A549 treated with DMSO at 1 μM for 4 hours (cell line): ENCODE measurements at places on chromosomes 11 and 22. TPM values are rescaled to one million over a fixed set of nuclear protein-coding genes. Genes with fewer than 3 reads are reported as not detected.

Gene SCGB2A2
- total RNA-seq: not detected in 5 replicates

Gene NRIP3
- 1.1 to 1.6 TPM (median 1.3 TPM) in 5 replicates for total RNA-seq

Gene SLC22A9
- total RNA-seq: not detected in 5 replicates

Gene RTN4RL2
- total RNA-seq: 75.3 to 131 TPM (median 110 TPM) in 5 replicates

Gene WNT7B
- 123 to 151 TPM (median 140 TPM) in 5 replicates for total RNA-seq

Gene DUSP8
- total RNA-seq: 0.96 to 1.9 TPM (median 1.6 TPM) in 5 replicates
